ENCODE measurements at places on chromosomes 2 and 18. TPM values are rescaled to one million over a fixed set of nuclear protein-coding genes. Genes with fewer than 3 reads are reported as not detected.

GRCh38 chr2:31660165-31660564, 79.4 kb upstream of the SRD5A2 start:
- no peak for DNase-seq

GRCh38 chr2:99961196-99961913, 181.0 kb downstream of the AFF3 start:
- DNase-seq = peak; percentile 31

Gene MAP2
- total RNA-seq = not detected

Gene CLIP4
- 6.2 TPM for total RNA-seq

DNA sequence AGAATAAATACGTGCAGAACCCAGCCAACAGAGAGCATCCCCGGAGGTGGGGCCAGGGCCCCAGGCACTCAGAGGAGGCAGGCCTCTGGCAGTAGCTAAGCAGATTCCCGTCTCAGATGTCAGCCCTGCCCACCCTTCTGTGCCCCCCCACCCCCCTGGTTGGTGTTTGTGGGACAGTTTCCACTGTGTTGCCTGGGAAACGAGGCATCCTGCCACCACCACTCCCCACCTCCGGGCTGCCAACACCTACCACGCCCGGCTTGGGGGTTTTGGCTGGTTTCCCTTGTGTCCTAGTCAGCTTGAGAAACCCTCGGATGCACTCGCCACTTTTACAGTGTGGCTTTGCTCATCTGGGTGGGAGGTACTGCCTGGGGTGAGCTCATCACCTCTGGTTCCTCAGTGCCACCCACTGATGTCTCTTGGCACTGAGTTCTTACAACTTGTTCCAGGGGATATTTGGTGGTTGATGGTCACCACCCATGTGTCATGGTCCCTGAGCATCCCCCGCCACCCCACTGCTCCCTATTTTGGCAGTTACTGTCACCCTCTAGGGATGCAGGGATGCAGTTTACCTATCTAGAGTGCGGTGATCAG, 72.4 kb upstream of the YWHAQ start:
- DNase-seq = peak; percentile 24

Gene ANKRD23
- total RNA-seq = 2.2 TPM

GRCh38 chr2:71789556-71790204, 336.3 kb downstream of the DYSF start:
- no peak for DNase-seq

Gene IL18RAP
- not detected for total RNA-seq

Gene TBC1D8
- 2.3 TPM for total RNA-seq

DNA sequence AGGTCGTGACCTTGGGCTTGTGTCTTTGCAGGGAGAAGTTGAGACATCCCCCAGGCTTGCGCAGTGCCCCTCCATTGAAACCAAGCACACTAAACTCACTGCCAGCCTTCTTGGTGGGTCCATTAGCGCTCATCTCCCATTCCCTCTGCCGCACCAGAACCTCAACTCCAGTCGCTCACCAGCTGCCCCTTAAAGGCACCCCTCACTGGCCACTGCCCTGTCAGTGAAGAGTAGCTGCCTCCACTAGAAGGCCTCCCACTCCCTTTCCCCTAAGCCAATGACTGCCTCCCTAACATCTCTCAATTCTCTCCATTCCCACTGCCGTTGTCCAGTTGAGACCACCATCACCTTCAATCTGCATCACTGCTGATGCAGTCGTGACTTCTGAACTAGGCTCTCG, 114.8 kb upstream of the EPC2 start:
- DNase-seq = no peak

Gene CCDC102B
- total RNA-seq = 1.0 TPM

DNA sequence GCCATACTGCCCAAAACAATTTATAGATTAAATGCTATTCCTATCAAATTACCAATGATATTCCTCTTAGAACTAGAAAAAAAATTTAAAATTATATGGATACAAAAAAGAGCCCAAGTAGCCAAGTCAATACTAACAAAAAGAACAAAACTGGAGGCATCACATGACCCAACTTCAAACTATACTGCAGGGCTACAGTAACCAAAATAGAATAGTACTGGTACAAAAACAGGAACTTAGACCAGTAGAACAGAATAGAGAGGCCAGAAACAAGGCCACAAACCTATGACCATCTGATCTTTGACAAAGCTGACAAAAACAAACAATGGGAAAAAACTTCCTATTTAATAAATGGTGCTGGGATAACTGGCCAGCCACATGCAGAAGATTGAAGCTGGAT, 86.1 kb upstream of the KYNU start:
- no peak for DNase-seq

Gene PHLPP1
- total RNA-seq = 5.8 TPM

- DNase-seq = peak; percentile 75
Observed at GRCh38 chr2:186256540-186256939, 229.5 kb upstream of the ZC3H15 start.

- no peak for DNase-seq
Observed at GRCh38 chr2:29119211-29119610, 4.0 kb downstream of the CLIP4 start.

Gene ATP6V1B1
- not detected for total RNA-seq

Gene HOXD10
- not detected for total RNA-seq

GRCh38 chr2:212936572-212936971, 214.8 kb downstream of the IKZF2 start:
- no peak for DNase-seq

Gene CPSF3
- 47.8 TPM for total RNA-seq

GRCh38 chr2:20180676-20181648, 44.0 kb downstream of the SDC1 start:
- DNase-seq = no peak

GRCh38 chr2:40168032-40168431, 283.9 kb downstream of the SLC8A1 start:
- no peak for DNase-seq

Gene SGO2
- 2.6 TPM for total RNA-seq

DNA sequence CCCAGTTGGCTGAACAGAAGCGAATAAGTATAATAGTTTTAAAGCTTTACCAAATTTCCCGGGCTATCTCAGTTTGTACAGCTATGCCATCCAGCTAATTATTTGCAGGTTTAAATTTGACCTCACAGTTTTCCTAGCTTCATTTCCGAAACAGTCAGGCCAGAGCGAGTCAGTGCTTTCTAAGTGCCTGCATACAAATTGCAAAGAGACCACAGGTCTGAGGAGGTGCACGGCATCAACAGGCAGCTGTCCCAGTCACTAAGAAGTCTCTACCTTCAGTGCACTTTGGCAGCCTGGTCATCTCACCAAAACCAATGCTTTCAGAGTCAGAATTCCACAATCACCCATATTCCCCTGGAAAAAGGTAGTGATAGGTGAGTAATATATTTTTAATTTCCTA, 51.9 kb downstream of the LAMA1 start:
- no peak for DNase-seq

DNA sequence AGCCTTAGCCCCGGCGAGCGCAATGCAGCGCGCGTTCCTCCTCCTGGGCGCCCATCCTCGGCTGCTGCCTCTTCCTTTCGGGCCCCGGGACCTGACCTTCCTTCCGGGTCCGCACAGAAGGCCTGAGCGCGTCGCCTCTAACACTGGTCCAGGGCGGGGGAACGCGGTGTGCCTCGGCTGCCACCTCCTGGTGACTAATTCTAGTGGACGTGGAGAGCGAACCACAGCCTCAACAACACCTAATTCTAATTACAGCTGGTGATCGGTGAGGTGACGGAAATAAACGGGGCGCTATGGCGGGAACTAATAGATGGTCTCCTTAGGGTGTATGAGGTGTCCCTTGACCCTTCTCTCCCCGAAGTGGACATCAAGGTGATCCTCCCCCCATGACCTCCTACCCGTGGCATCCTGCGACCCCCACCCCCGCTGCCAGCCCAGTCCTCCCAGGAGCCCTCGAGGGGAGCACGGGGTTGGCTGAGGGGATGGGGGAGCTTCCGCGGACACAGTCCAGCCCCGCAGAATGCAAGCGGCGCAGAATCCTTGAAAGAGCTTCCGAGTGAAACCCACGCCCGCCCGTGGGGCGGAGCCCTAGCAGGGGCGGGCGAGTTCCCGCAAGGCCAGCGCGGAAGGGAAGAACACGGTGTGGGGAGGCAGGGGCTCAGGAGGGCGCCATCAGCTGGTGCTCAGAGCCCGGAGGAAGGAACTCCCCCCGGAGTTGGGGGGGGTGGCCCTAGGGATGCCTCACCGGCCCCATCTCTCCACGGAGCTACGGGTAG, 12.8 kb upstream of the HMSD start:
- DNase-seq = peak; percentile 42

GRCh38 chr2:231187736-231188505, 10.5 kb upstream of the ARMC9 start:
- DNase-seq = no peak

Gene RBKS
- total RNA-seq = 1.1 TPM

- DNase-seq = no peak
Observed at GRCh38 chr18:55307505-55307904, 280.5 kb downstream of the TCF4 start.

DNA sequence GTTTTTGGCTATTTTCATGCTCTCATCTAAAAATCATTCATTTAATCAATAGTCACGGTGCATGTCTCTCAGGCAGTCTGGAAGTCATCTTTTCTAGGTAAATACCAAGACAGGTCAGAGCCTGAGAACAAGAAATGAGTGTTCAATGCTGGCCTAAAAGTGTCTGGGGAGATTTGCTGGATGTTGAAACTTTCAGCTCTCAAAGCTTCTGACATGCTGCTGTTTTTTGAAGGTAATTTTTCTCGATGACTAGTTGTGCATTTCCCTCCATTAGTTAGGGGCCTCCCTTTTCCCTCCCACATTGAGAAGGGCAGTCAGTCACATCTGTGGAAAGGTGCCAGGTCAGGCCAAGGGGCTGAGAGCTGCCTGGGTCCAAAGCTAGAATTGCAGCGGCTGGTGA, 115.6 kb downstream of the LPIN1 start:
- no peak for DNase-seq

Gene RAPGEF4
- total RNA-seq = not detected

DNA sequence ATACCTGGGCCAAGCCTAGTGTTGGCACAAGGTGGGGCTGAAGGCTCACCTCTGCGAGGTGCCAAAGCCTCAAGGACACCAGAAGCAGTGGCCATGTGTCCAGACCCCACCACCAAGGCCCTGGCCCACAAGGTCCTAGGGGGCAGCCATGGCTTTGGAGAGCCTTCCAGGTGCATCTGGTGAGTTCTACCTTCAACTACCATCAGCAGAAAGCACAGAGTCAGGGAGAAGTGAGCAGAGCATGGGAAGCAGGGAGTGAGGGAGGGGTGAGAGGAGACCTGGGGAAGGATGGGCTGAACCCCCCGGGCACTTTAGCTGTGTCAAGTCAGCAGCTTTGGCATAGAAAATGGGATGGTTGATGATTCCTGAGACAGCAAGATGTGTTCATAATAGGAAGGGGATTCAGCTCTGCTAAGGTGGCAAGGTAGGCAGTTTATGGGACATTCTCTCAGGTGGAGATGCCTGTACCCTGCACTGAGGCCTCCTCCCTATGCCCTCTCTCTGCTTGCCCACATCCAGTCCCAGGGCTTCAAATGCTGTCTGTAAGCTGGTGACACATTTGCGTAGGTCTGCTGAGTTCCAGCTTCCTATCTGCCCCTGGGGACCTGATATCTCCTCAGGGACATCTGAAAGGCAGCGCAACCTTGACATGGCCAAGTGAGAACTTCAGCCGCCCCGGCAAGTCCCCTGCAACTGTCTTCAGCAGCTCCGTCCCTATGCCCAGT, 83.4 kb upstream of the RGPD5 start:
- no peak for DNase-seq

DNA sequence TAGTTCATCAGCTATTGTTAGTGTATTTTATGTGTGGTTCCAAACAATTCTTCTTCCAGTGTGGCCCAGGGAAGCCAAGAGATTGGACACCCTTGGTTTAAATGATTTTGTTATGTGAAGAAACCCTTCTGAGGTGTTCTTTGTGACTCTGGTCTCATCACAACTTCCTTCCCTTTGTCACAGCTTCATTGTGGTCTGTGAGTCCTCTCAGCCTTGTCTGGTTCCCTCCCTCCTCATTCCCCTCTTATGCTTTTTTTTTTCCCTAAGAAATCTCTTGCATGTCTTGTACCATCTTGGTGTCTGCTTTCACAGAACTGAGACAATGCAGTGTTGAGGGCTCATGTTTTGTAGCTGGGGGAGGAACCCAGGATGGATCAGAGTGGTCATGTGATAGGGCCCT, 118.9 kb downstream of the TMEM182 start:
- DNase-seq = no peak

Gene FNDC4
- 4.0 TPM for total RNA-seq

GRCh38 chr18:44849361-44849760, 168.7 kb downstream of the SETBP1 start:
- DNase-seq = no peak

Gene SNED1
- 0.07 TPM for total RNA-seq

- no peak for DNase-seq
Observed at GRCh38 chr2:187079901-187080300, 230.9 kb upstream of the ZSWIM2 start.

Gene EPB41L5
- total RNA-seq = 19.3 TPM

DNA sequence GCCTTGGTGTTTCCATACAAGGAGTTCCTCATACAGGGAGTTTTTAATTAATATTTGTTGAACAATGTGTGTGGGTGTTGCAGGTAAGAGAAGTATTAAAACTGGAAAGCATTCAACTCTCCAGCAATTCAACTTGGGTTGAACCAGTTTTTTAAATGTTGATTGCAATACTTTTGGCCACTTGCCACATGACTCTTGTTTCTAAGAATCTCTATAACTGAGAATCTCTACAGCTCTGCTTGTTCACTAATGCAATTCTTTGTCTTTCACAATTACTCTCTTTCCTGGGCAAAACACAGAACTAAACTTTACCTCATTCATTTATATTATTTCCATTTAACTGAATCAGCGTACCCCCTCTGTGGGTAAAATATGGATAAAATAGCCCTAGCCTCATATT, 429.4 kb downstream of the ARHGAP15 start:
- no peak for DNase-seq

Gene TEX44
- total RNA-seq = not detected

Gene FBXO36
- 5.0 TPM for total RNA-seq

DNA sequence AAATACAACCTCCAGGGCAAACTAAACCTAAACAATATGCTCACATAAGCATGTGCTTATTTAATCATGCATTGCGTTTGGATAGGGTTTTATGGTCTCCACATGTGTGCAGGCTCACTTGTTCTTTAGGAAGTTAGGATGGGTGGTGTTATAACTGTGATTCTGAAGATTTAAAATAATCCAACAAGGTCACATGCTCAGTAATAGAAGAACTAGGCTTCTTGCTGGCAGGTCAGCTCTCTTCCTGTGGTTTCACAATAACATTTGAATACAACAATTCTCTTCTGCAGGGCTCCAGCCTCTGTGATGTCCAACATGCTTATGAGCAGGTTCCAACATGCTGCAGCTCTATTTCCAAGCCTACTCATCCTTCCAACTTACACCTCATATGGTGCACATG, 84.0 kb downstream of the MYL12B start:
- DNase-seq = no peak

DNA sequence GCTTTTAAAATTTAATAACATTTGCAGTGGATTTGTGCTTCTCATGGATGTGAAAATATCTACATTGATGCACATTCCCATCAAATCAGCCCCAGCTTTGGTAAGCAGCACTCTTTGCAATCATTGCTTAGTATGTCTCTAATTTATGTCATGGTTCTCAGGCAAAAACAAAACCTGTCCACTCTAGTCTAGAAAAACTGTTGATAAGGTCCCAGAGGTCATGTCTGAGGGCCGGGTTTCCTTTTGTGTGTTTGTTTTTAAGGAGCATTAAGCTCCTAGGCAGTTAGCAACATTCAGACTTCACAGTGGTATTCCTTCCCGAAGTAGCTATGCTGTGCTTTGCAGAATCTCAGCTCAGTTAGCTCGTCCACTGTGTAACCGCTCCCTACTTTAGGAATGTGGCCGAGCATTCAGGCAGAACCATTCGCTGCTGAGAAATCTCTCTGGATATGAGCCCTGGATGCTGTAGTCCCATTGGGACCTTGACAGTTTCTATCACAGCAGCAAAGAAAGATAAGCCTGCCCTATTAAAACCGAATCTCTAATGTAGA, 4.0 kb downstream of the DIPK1C start:
- no peak for DNase-seq

All from G401 (cell line).